Esophagus squamous epithelium (tissue), 5 donors: ENCODE measurements at places on chromosomes 11 and 22. TPM values are rescaled to one million over a fixed set of nuclear protein-coding genes. Genes with fewer than 3 reads are reported as not detected.

Gene APOBEC3B
- total RNA-seq: 5.3 TPM

Gene MS4A6E
- not detected for total RNA-seq

Gene NXPE2
- total RNA-seq: not detected

Gene MEI1
- total RNA-seq: 1.3 TPM

Gene ADAMTS15
- 1.8 TPM for total RNA-seq

Gene OTOG
- not detected for total RNA-seq

Gene RASSF10
- total RNA-seq: 15.2 TPM

Gene OR4C5
- not detected for total RNA-seq

Gene SCGB1D2
- not detected for total RNA-seq

DNA sequence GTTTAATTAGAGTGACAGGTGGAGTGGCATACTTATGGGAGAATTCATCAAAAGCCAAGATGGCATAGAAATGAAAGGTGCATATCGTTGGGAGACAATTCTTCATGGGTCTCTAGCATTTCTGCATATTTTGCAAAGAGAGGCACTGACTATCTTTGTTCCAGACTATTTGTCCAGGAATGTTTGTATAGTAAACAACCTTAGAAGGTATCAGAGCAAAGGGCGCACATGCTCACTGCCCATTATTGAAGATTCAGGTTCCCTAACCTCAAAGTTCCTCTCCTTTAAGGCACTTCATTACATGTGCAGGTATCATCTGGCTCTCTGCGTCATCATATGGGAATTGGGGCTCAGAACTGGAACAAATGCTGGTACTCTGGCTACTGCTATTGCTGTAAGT is 4.7 kb upstream of the NEU3 start:
- no peak for DNase-seq

GRCh38 chr11:120078397-120078796 is 59.5 kb downstream of the TRIM29 start:
- DNase-seq: no peak

- DNase-seq: no peak
These were observed 50.9 kb downstream of the CWC15 start for GRCh38 chr11:94922321-94923003.

DNA sequence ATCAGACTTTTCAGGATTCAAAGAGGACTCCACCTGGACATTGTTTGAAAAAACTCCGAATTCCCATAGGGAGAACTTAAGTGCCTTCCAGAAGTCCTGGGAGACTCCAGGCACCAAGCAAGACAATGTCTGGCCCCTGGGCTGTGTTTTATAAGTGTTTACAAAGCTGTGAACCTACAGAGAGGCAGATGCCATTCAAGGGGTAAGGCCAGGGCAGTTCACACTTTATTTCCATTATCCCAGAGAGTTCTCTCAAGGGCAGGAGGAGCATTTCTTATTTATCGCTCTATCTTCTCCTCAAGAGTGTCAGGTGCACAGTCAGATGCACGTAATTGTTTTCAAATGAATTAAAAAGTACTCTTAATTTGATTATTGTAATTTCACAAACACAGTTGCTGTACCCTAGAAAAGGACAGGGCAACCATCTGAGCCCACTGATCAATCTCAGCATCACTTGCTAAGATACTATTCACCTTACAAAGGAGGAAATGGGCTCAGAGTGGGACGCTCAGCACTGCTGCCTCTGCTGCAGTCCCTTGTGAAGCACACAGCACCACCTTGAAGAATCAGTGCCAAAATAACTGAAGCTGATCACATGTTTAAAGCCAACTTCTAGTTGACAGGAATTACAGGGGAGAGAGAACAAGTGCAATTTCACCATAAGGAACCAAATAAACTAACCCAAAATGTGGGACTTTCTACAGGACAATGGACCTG is 35.0 kb downstream of the RASSF10 start:
- no peak for DNase-seq

DNA sequence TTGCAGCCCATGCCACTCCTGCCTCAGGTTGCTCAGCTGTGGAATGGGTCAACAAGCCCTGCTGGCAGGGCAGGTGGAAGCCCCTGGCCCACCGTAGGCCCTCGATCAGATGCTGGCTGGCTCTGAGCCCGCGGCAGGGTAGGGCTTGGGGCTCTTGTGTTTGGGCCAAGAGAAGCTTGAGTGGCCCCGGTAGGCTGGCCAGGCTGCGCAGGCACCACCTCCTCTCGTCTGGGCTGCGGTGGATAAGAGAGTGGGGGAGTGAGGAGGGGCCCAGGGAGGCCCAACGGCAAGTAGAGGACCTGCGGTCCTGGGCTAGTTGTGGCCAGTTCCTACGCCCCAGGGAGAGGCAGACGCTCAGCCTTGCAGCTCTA is 115.2 kb downstream of the CEP164 start:
- DNase-seq: no peak

- DNase-seq: no peak
These were observed 473.4 kb downstream of the METTL15 start for GRCh38 chr11:28581286-28582242.

DNA sequence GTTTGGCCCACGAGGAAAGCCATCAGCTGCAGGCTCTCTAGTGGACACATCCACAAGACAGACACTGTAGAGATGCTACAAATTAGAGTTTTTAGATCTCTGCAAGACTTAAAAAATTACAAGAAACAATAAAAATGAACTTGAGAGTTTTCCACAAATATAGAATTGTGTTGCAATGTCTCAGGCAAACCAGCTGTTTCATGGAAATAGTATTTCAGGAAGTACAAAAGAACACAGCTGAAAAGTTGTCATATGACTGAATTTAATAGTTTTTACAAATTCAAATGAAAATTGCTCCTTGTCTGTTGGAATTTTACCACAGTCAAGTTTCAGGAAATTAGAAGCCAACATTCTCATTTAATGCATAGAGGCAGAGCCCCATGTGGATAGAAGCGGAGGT is 184.5 kb upstream of the PITPNB start:
- no peak for DNase-seq

GRCh38 chr22:46590334-46590733 is 29.9 kb upstream of the GRAMD4 start:
- no peak for DNase-seq

DNA sequence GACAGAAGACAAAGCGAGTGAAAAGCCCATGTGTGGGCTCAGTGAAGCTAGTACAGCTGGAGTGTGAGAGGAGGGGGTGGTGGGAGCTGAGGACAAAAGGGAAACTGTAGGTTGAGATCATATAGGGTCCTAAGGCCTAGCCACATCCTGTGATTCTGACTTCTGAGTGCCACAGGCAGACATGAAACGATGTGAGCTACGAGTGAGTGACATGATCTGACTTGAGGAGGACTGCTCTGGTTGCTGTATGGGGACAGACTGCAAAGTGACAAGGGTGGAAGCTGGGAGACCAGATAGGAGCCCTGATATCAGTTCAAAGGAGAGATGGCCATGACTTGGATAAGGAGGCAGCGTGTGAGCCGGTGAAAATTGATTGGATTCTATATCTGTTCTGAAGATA is 85.4 kb downstream of the MICAL2 start:
- no peak for DNase-seq

GRCh38 chr11:126113515-126113957 is 50.9 kb upstream of the CDON start:
- no peak for DNase-seq

DNA sequence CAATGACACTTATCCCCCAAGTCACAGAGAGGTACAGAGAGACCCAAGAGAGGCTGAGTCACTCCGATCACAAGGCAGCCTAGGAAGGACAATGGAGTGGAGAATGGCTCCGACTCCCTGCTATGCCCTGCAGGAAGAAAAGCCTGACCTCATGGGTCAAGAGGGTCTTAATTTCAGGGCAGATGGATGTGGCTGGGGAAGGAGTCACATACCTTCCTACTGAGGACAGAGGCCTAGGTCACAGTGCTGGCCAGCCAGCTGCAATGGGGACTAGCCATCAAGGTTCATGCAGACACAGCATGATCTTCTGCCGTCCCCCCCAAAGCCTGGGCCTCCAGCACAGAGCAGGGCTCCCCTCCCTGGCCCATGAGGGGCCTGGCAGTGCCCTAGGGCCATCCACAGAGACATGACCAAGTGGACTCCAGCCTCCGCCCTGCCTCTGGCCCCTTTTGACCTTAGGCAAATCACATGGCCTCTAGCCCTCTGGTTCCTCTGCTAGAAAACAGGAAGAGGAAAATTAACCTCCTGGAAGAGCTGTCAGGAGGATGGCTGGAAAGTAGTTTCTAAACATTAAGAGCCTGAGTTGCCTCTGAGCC is 1.8 kb downstream of the ARRB1 start:
- no peak for DNase-seq

DNA sequence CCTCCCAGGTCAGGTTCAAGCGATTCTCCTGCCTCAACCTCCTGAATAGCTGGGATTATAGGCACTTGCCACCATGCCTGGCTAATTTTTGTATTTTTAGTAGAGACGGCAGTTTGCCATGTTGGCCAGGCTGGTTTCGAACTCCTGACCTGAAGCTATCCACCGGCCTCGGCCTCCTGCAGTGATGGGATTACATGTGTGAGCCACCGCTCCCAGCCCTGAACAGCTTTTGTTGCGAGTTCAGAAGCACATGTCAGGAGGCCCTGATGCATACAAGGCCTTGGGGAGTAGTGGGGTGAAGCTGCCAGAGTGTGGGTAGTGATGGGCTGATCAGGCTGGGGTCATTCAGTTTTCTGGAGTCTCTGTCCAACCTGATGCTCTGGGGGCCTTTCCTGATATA is 117.0 kb upstream of the C11orf87 start:
- no peak for DNase-seq

DNA sequence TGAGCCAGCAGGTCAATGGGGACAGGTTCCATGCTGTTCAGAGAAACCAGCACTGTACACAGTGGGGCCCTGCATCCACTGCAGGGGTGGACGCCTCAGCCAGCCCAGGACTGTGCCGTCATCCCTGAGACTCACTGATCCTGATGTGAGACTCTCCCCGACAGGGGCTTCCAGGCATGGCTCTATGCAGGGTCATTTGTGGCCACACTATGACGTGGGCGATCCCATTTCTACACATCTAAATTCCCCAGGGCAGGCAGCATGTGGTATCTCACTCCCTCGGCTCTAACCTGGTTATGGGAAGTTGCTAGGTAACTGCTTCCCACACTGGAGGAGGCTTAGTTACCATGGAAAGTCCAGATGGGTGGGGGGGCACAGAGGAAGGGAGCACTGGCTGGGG is 14.2 kb upstream of the FAM83F start:
- no peak for DNase-seq

DNA sequence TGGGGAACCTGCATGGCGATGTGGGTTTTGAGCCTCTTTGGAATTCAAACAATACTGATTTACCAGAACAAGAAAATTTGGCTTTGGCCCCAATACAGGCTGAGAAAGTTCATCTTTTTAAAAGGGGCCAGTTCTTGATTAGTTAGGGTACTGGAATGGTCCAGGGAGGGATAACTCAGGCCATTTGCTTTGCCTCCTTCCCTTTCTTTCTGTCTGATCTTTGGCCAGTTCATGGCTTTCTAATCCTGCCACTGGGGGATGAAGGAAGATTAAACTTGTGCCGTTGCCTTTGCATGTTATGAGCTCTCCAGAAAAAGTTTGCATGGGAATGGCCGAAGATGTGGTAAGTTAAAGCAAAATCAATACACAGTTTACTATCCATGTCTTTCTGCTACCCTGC is 78.4 kb downstream of the ADAMTS15 start:
- DNase-seq: no peak

GRCh38 chr11:68997124-68997994 is 15.7 kb downstream of the MRGPRF start:
- DNase-seq: no peak

DNA sequence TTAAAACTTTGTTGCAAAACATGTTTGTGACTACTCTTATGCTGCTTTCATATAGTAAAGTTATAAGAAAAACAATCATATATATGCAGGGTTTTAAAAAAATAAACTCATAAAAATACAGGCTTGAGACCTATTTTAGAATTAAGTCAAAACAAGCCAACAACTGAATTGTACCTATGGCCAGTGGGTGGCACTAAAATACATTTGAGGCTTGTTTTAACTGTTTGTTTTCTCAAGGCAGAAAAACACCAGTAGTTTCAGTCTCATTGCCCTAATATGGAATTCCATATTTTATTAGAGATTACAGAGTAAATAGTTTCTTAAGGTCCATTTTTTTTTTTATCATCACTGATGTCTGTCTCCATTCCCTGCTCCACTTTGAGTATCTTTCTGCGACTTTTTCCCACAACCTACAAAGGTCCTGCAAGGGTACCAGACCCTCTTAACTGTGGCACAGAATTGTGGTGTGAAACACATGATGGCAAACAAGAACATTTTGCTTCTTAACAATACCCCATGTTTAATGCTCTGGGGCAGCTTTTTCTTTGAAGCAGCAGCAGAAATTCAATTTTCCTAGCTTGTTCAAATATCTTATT is 8.5 kb upstream of the CCDC89 start:
- no peak for DNase-seq

DNA sequence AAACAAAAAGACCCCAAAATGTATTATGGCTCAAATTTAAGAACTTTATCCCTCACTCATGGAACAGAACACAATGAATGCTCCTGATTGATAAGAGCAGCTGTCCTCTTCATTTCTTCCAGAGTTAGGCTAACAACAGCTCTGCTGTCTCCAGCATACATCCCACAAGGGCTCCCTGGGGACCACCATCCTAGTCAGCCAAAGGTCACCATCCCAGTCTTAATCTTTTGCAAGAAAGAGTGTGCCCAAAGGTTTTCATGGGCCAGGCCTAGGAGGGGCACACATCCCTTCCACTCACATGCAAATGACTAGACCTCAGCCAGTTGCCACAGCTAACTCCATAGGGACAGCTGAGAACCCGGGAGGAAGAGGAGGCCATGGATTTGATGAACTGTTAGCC is 555.3 kb downstream of the BUD13 start:
- no peak for DNase-seq

GRCh38 chr11:19974886-19975285 is 185.4 kb downstream of the DBX1 start:
- no peak for DNase-seq

GRCh38 chr11:69437876-69438205 is 43.6 kb upstream of the LINC01488 start:
- DNase-seq: no peak

GRCh38 chr11:129281471-129282415 is 89.6 kb upstream of the ARHGAP32 start:
- DNase-seq: no peak

DNA sequence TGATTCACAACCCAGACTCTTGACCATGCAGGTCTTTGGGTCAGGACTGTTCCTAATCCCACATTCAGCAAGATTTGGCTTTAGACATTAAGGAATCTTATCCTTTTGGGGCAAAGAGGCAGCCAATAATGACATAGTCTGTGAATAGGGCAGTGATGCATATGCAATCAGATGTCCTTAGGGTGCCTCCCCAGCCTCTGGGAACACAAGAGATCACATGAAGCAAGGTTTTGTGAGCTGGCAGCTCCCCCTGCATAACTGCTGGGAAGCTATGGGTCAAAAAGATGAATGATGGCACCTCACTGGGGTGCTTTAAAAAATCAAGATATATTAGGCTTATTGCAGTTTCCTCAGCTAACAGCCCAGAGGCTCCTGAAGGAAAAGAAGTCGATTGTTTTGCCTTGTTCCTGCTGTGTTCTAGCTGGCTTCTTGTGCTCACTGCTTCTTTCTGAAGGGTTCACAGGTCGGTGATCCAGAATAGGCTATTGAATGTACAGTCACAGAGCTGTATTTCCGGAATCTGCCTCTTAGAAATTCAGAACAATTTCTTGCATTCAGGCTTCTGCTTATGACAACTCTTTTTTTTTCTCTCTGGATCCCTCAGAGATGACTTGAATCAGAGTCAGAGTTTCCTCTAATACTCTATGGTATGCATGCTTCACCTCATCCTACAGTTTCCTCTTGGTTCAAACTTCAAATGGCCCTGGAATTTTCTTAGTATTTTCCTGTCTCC is 31.7 kb downstream of the INSC start:
- no peak for DNase-seq

- DNase-seq: no peak
These were observed 20.9 kb downstream of the TSKU start for GRCh38 chr11:76803811-76804600.
